ENCODE measurements at places on chromosomes 3 and 15.

DNA sequence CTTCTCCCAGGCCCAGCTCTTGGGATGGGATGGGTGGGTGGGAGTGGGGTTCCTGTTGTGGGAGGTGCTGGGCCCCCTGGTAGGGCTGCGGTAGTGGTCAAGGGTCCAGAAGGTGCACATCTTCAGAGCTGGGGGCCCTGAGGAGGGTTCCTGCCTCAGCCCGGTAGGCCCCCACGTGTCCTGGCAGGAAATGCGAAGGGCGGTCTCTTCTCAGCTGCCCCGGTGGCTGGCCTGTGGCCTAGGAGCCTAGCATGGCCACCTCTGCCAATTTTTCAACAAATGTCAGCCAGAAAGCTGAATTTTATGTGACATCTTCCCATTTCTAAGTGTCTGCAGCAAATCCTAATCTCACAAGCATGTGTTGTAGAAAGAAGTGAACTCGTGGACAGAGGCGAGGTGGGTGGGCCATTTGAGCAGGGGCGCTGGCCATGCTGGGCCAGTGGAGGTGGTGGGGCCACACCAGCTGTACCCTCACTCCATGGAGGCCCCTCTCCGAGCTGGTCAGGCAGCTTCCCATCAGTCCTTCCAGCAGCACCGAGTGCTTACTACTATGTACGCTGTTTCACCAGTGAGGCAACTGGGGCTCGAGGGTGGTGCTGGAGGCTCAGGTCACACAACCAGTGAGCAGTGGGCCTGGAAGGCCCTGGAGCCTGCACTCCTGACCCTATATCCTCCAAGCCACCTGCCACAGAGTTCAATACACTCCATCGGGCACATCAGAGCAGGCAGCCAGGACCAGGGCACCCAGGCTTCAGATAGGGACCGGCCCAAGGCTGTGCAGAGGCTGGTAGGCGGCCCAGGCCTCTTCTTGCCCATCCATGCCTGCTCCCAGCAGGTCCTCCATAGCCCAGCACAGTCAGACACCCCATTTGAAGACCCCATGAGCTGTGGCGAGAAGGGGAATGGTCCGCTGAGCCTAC, 23.2 kb downstream of the FBLN2 start:
- DNase-seq = no peak

DNA sequence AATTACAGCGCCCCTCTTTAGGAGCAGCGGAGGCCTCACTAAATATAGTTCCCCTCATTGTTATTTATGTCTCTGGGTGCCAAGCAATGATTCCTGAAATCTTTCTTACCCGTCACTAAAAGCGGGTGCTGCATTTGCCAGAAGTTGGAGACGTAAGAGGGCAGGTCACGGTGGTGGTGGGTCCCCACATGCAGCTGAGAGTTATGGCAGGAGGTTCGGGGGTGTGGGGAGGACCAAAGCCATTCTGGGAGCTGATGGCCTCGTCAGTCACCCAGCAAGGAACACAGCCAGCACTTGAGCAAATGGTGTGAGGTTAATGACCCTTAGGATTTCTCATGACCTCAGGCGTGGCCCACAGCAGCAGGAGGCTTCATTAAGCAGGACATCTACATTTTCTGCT, 129.2 kb downstream of the RAB11A start:
- no peak for DNase-seq

GRCh38 chr3:15380980-15381890, 46.1 kb downstream of the METTL6 start:
- DNase-seq = no peak

- no peak for DNase-seq
Measured at GRCh38 chr3:183378951-183379350, 49.5 kb downstream of the MCF2L2 start.

GRCh38 chr3:159257954-159258353, 456.1 kb downstream of the MFSD1 start:
- no peak for DNase-seq

DNA sequence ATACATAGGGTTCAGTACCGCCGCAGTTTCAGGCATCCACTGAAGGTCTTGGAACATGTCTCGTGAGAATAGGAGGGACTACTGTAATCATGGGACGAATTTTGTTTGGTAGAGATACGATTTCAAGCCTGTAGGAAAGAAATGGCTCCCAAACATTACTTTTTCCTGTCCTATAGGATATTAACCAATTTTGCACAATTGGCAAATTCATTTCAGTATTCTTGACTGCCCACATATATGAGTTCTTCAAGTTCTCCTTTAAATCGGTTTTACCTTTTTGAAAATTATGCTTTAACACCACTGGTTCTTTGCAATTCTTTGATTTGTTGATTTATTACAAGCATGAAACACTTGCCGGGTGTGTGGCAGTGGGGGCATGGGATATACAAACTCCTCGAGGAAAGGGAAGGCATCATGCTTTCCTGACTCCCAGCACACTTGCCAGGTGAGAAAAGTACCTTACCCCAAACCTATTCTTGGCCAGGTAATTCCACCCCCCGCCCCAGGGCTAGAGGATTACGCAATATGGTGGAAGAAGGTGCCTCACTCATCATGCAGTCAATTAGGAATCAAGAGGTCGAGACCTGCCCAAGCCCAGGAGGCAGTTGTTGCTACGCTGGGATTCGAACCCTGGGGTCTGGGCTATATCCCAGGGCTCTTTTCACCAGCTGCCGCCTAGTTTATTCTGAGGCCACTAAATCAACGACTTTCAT, 584 bp upstream of the LARS2 start:
- DNase-seq = no peak

DNA sequence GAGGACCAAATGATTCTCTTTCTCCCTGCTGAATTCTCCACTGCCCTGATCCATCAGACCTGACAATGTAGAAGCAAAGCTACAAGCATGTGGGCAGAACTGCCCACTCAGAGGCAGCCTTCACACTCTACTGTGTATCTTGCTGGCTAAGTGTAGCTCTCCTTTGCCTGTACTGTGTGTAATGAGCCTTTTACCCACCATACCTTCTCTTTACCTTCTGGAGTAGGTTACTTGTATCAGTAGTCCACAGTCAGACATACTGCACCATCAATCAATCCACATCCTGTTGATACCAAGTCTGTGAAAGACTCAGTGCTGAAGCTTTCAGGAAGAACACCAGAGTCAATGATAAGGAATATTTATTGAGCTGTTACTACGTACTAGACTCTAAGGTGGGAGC, 440.7 kb upstream of the ARHGEF26 start:
- DNase-seq = no peak

GRCh38 chr3:82927309-82928253, 1166.1 kb upstream of the GBE1 start:
- DNase-seq = no peak

DNA sequence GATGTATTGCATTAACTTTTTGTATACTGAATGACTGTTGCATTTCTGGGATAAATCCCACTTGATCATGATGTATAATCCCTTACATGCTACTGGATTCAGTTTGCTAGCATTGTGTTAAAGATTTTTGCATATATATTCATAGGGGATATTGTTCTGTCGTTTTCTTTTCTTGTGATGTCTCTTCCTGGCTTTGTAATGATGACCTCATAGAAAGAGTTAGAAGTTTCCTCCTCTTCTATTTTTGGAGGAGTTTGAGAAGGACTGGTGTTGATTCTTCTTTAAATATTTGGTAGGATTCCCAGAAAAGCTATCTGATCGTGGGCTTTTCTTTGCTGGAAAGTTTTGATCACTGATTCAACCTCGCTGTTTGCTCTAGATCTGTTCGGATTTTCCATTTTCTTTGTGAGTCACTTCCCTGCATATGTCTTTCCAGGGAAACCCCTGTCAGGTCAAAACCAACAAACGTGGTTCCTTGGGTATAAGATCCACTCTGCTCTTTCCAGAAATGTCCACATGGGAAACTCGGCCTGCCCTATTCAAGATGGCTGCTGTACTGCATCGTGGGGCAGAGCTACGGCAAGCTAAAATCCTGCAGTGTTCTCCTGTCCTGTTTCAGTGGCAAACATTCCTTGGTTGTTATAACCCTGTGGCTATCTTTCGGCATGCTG, 120.4 kb downstream of the GABRG3 start:
- DNase-seq = no peak

DNA sequence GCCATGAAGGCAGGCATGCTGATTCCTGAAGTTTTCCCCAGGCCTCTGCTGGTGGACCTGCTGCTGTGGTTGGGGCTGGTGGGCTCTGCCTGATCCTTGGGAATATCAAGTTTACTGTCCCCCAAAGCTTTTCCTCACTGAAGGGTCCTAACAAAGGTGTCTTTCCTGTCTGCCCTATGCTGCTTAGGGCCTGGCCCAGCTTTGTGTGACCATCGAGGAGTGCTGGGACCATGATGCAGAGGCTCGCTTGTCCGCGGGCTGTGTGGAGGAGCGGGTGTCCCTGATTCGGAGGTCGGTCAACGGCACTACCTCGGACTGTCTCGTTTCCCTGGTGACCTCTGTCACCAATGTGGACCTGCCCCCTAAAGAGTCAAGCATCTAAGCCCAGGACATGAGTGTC, 13.2 kb upstream of the EXOG start:
- DNase-seq = no peak

GRCh38 chr3:24100696-24101402, 155.8 kb downstream of the NR1D2 start:
- no peak for DNase-seq

DNA sequence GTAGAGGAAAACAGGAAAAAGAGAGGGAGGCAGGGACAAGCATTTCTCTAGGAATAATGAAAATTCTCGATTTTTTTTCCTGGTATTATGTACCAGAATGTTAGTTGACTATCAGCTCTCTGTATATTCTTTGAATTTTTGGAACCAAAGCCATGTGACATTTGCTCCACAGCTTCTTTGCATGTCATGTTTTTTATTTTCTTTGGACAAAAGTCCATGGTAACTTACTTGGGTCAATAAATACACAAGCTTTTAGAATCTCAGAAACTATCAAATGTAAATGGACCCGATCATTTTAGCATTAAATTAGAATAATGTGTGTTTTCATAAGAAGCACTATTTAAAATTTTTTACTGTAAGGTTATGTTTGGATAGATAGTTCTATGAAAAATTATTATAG, 320.5 kb downstream of the ZIC1 start:
- DNase-seq = no peak

DNA sequence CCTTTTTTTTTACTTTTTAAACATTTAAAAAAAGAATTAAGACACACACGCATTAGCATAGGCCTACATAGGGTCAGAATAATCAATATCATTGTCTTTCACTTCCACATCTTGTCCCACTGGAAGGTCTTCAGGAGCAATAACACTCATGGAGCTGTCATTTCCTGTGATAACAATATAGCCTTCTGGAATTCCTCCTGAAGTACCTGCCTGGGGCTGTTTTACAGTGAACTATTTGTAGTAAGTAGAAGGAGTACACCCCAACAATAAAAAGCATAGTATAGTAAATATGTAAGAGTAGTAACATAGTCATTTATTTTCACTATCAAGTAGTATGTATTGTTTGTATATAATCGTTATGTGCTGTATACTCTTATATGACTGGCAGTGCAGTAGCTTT, 19.5 kb upstream of the CLDN18 start:
- no peak for DNase-seq

DNA sequence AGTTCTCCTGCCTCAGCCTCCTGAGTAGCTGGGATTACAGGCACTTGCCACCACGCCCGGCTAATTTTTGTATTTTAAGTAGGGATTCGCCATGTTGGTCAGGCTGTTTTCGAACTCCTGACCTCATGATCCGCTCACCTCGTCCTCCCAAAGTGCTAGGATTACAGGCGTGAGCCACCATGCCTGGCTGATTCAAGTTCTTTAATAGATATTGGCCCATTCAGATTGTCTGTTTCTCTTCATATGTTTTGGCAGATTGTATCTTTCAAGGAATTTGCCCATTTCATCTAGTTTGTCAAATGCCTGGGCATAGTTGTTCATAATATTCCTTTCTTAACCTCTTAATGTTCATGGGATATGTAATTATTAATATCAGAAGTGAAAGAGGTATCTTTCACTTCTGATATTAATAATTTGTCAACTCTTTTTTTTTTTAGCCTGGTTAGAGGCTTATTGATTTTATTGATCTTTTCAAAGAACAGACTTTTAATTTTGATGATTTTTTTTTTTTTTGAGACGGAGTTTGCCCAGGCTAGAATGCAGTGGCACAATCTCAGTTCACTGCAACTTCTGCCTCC, 40.2 kb upstream of the ZFAND6 start:
- no peak for DNase-seq

DNA sequence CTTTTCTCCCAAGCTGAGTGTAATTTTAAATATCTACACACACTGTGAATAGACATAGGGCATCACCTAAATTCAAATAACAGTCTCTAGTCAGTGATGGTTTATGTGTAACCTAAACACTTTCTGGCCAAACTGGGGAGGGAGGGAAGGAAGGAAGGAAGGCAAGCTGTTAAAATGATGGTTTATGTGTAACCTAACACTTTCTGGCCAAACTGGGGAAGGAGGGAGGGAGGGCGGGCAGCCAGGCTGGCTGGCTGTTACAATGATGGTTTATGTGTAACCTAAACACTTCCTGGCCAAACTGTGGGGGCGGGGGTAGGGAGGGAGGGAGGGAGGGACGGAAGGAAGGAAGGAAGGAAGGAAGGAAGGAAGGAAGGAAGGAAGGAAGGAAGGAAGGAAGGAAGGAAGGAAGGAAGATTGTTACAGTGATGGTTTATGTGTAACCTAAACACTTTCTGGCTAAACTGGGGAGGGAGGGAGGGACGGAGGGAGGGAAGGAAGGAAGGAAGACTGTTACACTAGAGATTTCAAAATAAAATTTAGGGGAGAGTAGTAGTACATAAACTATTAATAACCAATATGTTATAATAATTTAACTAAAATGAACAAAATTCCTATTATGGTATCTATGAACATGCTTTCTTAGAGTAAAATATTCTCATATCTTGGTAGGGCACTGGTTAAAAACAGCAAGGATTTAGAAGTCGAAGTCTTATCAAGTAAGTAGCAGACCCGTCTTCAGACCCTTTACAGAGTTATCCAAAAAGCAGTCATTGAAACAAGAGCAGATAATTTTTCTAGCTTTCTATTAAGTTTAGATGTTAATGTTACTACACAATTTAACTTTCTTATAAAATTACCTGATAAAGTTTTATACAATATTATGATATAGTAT, 148.1 kb downstream of the LMLN start:
- DNase-seq = no peak

GRCh38 chr3:106336619-106337018, 467.8 kb upstream of the CBLB start:
- DNase-seq = no peak

GRCh38 chr15:25366058-25366457, 72.8 kb downstream of the UBE3A start:
- DNase-seq = no peak

DNA sequence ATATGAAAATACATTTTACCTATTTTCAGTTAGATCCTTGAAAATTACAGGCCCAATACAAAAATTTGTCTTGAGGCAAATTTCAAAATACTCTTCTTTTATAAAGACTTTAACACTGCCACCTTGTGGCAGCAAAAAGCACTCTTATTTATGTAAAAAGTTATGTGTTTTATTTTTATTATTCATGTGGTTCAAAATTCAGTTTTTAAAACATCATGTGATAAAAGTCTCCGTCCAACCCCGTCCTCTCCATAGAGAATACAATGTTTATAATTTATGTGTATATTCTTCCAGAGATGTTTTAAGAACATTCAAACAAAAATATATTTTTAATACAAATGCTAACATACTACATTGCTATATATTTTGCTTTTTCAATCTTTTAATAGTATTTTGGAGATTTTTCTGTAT, 36.9 kb upstream of the TRIM59 start:
- DNase-seq = no peak

- no peak for DNase-seq
Measured at GRCh38 chr3:104514776-104515175, 851.9 kb upstream of the ALCAM start.

GRCh38 chr15:83200589-83200988, 7.0 kb downstream of the HDGFL3 start:
- DNase-seq = no peak
